ENCODE measurements at places on chromosomes 5 and 9.

GRCh38 chr5:25009063-25009462, 364.3 kb upstream of the CDH10 start:
- DNase-seq, result no peak

- DNase-seq, result no peak
Measured at GRCh38 chr5:171867786-171868185, 82.2 kb downstream of the SMIM23 start.

GRCh38 chr9:109391176-109391575, 70.3 kb upstream of the EPB41L4B start:
- DNase-seq, result no peak

DNA sequence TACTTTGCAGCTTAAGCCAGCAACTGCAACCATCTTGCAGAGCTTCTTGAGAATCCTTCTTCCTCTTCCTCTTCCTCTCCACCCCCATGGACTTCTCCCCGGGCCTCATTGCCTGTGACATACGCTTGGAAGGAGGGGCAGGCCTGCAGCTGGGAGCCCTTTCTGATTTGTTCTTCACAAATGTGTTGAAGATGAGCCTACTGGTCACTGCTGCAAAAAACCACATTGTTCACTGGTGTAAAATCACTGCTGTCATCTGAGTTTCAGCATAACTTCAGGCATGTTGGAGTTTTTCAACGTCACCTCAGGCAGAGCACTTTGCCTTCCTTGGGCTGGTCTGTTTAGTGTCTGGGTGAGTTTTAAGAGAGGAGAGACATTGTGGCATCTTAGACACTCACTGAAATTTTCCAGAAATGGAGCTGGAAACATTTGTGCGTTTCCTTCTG, 7.9 kb downstream of the TJP2 start:
- DNase-seq, result no peak

GRCh38 chr9:2343756-2344155, 277.8 kb upstream of the VLDLR start:
- DNase-seq, result no peak

GRCh38 chr5:8429778-8430758, 561.1 kb downstream of the MTRR start:
- no peak for DNase-seq

- DNase-seq, result no peak
Measured at GRCh38 chr9:78167356-78167755, 68.5 kb upstream of the CEP78 start.

DNA sequence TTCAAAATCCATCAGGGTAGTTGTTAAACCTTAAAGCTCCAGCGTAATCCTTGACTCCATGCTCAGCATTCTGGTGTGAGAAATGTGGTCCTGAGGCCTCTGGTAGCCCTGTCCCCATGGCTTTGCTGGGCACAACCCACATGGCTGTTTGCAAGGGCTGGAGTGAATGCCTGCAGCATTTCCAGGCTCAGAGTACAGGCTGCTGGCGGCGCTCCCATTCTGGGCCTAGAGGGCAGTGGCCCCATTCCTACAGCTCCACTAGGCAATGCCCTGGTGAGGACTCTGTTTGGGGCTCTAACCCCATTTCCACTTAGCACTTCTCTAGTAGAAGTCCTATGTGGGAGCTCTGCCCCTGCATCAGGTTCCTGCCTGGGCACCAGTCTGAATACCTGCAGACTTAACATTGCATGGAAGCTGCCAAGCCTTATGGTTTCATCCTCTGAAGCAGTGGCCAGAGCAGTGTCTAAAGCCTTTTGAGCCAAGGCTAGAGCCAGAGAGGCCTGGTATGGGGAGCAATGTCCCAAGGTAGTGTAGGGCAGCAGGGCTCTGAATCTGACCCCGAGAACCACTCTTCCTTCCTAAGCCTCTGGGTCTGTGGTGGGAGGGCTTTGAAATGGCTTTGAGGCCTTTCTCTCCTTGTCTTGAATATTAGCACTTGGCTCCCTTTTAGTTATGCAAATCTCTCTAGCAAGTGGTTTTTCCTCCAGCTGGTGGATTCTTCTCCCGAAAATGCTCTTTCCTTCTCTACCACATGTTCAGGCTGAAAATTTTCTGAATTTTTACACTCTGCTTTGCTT, 5.8 kb upstream of the ALDH1A1 start:
- DNase-seq, result no peak

DNA sequence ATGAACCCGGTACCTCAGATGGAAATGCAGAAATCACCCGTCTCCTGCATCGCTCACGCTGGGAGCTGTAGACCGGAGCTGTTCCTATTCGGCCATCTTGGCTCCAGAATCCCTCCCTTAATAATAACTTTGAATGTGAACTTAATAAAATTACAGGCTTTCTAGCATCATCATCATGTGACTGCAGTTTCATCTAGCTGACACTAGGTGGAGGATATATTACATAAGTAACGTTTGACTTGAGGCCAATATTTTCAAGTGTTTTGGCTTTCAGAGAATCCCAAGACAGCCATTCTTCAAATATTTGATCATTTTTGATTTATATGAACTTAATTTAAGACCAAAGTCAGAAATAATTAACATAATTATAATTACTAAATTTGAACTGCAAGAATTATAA, 474.9 kb upstream of the CDH10 start:
- DNase-seq, result no peak

DNA sequence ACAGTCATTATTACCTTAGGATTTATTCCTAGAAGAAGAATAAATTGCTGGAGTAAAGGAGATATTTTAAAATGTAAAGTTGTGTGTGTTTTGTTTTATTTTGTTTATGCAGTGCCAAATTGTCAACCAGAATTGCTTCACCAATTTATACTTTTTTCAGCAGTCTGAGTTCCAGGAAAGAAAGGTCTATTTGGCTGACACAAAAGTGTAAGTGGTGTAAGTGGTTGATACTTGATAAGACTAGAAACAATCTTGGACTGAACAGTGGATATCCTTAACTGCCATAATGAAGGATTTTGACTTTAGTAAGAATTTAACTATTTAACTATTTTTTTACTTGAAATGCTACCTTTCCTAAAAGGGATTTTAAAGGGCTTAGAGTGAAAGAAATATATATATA, 37.7 kb downstream of the TYRP1 start:
- DNase-seq, result no peak

DNA sequence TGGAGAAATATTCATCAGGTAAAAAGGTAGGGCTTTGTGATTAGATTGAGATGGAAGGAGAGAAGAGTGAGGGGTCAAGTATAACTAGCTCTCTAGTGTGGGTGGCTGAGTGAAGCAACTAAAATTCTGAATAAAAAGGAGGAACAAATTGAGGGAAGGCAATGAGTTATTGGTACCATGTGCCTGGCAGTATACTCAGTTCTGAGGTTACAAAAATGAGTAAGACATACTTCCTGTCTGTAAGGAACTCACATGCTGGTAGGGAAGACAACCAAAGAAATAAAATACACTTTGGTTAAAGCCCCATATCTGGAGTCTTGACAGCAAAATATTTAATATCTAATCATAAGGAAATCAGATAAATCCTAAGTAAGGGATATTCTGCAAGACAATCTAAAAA, 476.8 kb upstream of the C9orf72 start:
- no peak for DNase-seq

DNA sequence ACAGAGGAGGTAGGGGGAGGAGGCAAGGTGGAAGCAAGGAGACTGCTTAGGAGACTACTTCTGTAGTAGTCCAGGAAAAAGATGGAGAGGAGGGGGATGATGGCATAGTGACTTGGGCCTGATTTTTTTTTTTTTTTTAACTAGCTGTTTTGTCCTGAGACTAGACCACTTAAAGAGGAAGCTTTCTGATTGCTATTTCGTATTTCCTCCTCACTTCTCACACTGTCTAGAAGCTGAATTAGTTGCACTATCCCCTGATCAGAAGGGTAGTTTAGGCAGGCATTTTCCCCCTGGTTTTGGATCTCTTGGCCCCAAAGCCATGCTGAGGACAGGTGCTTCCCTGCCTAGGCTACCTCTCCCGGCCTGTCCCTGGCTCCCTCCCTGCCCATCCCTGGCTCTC, 14.9 kb downstream of the LARP1 start:
- DNase-seq, result no peak

GRCh38 chr5:127019928-127020327, 10.4 kb downstream of the MARCHF3 start:
- no peak for DNase-seq

- no peak for DNase-seq
Measured at GRCh38 chr9:20570756-20571155, 51.5 kb downstream of the MLLT3 start.

- DNase-seq, result no peak
Measured at GRCh38 chr5:61931236-61931635, 374.8 kb upstream of the KIF2A start.

Measured in NCI-H1436 treated with DMSO at 0.1 percent for 48 hours (cell line).